ENCODE measurements at places on chromosomes 4 and X. TPM values are rescaled to one million over a fixed set of nuclear protein-coding genes. Genes with fewer than 3 reads are reported as not detected.

The SMR3B gene
- total RNA-seq, result not detected

DNA sequence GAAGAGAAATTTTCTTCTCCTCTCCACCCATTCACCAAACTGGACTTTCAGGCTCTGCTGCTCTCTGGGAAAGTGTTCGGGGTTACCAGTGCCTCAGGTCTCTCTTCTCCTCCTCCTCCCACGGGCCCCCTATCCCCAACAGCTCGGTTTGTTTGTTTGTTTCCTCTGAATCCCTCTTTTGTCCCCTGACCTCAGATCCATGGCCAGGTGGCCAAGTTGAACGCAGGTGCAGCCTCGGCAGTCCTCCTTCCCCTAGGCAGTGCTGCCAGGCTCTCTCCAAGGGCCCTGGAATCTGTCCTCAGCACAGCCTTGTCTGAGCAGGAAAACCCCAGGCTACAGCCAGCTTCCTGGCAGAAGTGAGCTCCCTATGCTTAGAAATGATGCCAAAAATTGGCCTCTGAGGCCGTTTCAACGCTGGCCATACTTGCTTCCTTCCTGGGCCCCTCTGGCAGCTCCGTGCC lies 60.0 kb downstream of the FHDC1 start:
- DNase-seq, result no peak
- H3K4me3 ChIP-seq, result no peak overlapping the region
- H3K36me3 ChIP-seq, result no peaks in the 10 kb centered on the region
- no peaks in the 10 kb centered on the region for H3K4me1 ChIP-seq
- no peak overlapping the region for H3K27ac ChIP-seq

The BEX1 gene
- not detected for total RNA-seq

The PAGE1 gene
- total RNA-seq, result not detected

The NLGN4X gene
- not detected for total RNA-seq

DNA sequence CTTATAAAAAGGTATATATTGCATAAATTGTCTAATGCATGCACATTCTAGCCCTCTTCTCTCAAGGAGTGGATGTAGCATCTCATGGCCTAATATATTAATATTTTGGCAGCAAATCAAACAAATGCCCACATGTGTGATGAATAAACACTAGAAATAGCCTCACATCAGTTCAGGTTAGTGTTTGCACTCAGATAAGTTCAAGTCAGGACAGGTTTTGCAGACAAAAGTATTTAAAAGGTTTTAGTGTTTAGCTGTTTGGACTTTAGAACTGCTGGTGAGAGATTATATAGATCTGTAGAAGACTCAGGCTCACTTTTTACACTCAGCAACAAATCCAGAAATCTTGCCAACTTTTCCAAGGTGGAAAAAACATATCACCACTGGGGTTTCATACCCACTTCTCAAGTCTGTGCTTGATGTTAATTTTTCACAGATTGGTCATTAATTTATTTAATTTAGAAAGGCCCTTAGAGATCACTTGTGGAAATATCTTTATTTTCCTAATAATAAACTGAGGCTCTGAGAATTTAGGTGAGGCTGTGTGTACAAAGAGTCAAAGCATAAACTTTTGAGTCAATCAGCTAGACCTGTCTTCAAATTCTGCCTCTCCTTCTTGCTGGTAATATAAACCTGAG lies 362.6 kb downstream of the GASK1B start:
- no peak overlapping the region for H3K4me3 ChIP-seq
- no peaks in the 10 kb centered on the region for H3K27me3 ChIP-seq

The BEND4 gene
- total RNA-seq, result 0.72 TPM

DNA sequence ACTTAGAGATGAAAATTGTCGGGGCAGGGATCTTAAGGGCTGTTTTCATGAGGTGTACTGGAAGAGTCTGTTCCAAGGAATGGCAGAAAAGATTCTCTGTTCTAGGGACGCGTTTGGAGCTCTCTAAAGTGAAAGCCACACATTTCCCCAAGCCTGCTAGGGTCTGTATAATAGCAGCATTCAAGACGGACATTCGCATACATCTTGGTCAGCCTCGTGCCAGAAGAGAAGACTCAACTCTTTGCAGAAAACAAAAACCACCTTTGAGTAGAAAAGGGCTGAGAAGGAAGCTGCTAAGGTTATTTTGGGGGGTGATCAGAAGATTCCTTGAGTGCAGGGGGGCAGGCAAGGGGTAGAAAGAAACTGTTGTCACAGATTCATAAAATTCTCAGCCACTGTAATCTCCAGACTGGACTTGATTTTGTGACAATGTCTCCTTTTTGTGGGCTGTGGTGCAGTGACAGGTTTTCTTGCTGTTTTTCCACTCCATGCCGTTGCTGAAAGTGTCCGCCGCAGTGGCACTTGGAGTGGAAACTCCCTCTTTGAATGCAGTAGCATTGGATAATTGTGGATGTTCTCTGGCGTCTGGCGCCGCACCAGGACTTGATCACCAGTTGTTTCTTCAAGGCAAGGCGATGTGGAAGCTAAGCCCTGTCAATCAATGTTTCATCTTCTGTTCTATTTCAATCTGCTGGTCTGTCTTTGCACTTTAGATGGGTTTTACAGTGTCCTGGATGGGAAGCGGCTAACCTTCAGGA lies 2.9 kb downstream of the GYG2 start:
- H3K27ac ChIP-seq, result no peak overlapping the region
- H3K36me3 ChIP-seq, result no peaks in the 10 kb centered on the region
- H3K4me3 ChIP-seq, result no peak overlapping the region
- no peaks in the 10 kb centered on the region for H3K4me1 ChIP-seq
- peaks cover 4% of the 10 kb centered on the region for H3K27me3 ChIP-seq

DNA sequence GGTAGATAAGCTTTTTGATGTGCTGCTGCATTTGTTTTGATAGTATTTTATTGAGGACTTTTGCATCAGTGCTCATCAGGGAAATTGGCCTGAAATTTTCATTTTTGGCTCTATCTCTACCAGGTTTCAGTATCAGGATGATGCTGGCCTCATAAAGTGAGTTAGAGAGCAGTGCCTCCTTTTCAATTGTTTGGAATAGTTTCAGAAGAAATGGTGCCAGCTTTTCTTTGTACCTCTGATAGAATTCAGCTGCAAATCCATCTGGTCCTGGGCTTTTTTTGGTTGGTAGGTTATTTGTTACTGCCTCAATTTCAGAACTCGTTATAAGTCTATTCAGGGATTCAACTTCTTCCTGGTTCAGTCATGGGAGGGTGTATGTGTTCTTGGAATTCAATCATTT lies 15.6 kb upstream of the TMPRSS11F start:
- no peaks in the 10 kb centered on the region for H3K36me3 ChIP-seq
- no peak overlapping the region for H3K4me3 ChIP-seq
- no peaks in the 10 kb centered on the region for H3K27me3 ChIP-seq

The GC gene
- not detected for total RNA-seq

GRCh38 chr4:181569553-181569952 lies 673.6 kb upstream of the TENM3 start:
- H3K4me3 ChIP-seq, result no peak overlapping the region
- no peak overlapping the region for H3K27ac ChIP-seq
- H3K27me3 ChIP-seq, result no peaks in the 10 kb centered on the region
- DNase-seq, result no peak

All from activated CD4-positive, alpha-beta T cell treated with anti-CD3 and anti-CD28 coated beads, Interleukin-2, amount 10 ng/mL, durations not matched to agents 24 days and 14 days (primary cell).